ENCODE measurements at places on chromosomes 5 and 9.

GRCh38 chr9:18405240-18405639 lies 68.7 kb upstream of the ADAMTSL1 start:
- no peak for DNase-seq

DNA sequence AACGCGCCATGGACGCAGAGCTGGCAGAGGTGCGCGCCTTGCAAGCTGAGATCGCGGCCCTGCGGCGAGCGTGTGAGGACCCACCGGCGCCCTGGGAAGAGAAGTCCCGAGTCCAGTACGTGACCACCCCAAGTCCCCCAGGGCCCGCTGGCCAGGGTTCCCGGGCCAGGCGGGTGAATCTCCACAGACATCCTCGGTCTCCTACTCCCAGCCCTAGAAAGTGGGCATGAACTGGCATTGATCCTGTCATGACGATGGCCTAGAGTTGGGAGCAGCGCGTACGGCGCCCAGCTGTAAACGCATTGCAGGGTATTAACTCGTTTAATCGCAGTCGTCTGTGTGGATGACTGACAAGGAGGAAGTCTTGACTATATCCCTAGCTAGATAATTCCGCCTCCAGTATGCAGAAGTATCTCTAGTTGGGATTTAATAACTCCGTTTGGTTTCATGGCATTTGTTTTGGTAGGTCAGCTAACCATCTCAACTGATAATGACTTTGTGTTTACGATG lies 293 bp downstream of the CENPP start:
- no peak for DNase-seq

DNA sequence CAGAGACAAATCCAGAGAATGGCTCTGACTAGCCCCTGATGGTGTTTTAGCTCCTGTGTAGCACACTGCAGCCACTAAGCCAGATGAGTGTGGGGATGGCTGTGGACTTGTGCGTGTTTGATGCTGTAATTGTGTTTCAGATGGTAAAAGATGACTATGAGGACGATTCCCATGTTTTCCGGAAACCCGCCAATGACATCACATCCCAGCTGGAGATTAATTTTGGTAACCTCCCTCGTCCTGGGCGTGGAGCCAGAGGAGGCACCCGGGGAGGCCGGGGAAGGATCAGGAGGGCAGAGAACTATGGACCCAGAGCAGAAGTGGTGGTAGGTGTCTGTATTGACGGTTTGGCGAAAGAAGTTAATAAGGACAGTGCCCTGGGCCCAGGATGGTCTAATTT lies 38.0 kb downstream of the HABP4 start:
- DNase-seq, result no peak

- no peak for DNase-seq
Measured at GRCh38 chr5:71457106-71457505, 1.7 kb downstream of the BDP1 start.

DNA sequence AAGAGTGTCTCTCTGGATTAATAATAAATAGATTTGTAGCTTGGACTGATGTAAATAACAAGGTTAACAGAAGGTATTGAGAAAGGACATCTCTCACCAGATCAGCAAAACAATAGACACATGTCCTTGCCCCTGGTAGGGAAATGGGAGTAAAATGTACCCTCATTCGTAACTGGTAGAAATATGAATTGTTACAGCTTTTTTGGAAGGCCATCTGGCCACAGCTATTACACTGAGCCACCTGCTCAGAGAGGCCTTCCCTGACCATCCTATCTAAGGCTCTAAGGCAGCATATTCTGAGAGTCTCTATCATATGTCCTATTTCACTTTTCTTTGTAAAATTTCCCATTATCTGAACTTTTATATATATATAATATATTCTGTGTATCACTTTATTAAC lies 129.1 kb upstream of the MAP1B start:
- DNase-seq, result no peak

GRCh38 chr5:54870271-54870670 lies 115.1 kb downstream of the ESM1 start:
- DNase-seq, result peak; percentile 49

DNA sequence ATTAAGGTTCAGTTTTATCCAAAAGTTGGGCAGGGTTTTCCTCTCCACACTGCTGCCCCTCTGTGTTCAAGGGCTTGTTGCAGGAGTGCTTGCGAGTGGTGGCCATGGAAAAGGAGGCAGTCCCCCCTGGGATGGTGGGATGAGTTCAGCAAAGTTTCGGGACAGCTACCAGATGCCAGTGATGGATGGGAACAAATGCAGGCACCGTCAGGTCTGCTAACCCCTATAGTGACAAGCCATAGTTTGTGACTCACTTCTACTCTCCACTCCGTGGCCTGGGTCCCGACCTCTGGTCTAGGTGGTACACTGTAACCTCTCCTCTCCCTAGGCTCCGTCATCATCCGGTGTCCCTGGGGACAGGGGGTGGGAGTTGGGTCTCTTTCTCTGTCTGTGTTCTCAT lies 3.8 kb upstream of the RNF14 start:
- DNase-seq, result no peak

GRCh38 chr5:81315336-81315735 lies 13.9 kb downstream of the ZCCHC9 start:
- DNase-seq, result peak; percentile 76

DNA sequence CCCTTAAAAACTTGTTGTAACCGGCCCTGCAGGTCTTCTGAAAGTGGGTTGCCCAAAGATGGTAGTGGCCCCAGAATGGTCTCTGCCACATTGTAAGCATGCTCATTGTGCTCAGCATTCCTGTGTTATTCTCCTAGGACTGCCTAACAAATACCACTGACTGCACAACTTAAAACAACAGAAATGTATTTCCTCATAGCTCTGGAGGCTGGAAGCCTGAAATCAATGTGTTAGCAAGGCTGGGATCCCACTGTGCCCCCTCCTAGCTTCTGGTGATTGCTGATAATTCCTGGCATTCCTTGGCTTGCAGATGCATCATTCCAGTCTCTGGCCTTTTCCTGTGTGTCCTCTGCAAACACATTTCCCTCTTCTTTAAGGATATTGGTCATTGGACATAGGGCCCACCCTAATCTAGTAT lies 3.4 kb upstream of the GCNT4 start:
- peak; percentile 48 for DNase-seq
